ENCODE measurements at places on chromosomes 1 and 21.

GRCh38 chr1:26537951-26538352 is 8.4 kb downstream of the RPS6KA1 start:
- peak; percentile 39 for DNase-seq

DNA sequence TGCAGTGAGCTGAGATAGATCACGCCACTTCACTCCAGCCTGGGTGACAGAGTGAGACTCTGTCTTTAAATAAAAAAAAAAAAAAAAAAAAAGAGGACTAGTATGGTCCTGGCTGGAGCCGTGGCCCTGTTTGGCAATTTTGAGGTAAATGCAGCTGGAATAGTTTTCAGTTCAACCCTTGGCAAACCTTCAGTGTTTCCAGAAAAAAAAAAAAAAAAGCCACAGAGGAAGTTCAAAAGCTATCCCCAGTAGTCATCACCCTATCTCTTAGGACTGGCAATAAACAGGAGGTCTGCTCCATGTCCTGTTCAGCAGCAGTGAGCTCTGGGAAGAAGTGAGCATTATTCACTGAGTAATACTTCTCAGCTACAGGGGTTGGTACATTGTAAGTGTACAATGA is 56.8 kb upstream of the ERRFI1 start:
- no peak for DNase-seq

DNA sequence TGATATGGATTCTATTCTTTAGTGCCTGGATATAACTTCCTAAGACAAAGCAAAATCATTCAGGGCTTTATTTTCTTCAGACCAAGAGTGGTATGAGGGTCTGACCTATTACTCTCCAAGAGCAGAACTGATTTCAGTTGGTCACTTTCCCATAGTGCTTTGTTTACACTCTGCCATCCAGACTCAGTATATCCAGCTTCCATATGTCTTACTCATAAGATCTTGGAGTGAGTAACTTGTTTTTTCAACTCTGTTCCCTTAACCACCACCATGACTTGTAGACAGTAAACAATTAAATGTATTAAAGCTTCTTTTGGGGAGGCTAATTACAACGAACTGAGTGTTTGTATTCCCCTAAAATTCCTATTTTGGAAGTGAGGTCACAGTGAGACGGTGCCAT is 83.4 kb downstream of the USP24 start:
- no peak for DNase-seq

DNA sequence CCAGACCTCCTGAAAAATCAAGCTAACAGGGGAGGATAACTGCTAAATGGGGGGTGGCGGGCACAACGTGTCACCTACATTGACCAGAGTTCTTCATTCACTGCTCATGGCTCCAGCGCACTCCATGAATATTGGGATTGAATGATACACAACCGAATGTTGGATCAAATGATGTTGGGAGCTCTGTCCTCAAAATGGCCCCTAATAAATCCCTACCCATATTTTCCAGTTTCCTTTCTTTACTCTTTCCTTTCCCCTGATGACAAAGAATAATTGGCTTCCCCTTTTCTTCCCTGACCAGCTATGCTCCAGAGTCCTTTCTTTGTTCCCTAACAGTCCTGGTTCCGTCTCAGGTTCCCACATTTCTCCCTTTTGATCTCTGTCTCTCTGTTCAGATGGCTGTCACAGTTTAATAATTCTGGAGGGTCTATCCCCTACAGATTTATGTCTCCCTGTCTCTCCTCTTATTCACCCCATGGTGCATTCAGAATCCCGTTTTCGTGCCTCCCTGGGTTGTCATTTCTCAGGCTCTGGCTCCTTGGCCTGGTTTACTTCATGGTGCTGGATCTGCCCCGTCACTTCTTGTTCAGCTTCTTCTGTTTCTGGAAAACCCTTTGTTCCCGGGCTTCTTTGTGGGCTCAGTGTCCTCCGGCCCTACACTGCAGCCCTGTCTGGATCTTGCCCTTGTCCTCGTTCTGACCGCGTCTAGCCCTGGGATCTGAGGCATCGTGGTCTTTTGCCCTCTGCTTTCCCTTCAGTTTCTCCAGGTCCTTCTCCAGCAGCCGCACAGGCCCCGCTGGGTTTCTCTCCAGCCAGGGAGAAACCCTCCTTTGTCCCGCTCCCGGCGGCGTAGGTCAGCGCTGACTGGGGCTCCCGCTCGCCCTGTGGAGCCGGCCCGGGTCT is 78.3 kb downstream of the NDUFS5 start:
- no peak for DNase-seq

- no peak for DNase-seq
Observed at GRCh38 chr1:60262701-60263100, 189.1 kb upstream of the C1orf87 start.

GRCh38 chr1:29753244-29753643 is 516.9 kb downstream of the PTPRU start:
- DNase-seq, result no peak

DNA sequence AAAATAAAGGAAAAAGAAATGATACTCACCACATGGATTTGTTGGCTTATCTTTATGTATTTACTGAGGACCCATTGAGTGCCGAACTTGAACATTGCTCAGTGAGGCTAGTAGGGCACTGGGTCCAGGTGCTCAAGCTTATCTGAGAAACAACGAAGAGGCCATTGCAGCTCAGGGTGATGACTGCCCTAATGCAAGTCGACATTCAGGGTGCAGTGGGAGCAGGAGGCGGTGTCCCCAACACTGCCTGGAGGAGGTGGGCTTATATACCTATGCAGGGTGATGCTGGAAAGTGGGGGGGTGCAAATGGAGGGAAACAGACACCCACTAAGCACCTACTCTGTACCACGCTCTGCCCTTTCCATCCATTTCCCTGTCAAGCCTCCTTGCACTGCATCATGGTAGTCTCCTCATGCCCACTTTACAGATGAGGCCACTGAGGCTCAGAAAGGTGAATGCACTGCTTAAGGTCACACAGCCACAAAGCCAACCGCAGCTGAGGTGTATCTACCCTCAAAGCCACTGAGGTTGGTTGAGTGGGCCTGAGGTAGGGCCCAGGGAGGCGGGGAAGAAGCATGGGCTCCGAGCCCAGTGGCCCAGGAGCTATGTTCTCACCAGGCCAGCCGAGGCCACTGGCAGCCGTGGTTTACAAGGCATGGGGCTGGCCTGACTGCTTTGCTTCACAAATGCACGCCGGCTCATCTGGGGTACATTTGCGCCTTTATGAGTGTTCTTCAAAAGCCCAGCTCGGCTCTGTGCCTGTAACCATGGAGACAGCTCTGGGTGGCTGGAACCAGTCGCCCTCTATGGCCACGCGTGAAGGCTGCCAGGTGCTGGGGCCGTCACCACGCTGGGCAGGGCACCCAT is 103.8 kb downstream of the EPHB2 start:
- DNase-seq, result no peak

DNA sequence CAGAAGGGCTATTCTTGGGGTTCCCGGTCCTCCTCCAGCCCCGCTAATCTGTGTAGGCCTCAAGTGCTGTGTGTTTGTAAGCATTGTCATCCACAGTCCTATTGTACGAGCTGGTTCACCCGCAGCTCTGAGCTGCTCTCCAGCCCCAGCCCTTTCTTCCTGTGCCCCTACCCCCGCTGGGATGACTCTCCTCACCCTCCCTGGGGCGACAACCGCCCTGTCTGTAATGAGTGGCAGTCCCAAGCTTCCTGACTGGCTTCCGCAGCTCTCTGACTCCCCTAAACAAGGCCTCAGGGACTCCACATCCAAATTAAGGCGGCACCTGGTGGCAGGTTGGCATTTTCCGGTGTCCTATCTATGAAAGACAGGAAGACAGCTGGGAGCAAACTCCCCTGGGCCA is 45.8 kb downstream of the TFF3 start:
- DNase-seq, result no peak

- no peak for DNase-seq
Observed at GRCh38 chr1:107545056-107545577, 404.3 kb downstream of the NTNG1 start.

DNA sequence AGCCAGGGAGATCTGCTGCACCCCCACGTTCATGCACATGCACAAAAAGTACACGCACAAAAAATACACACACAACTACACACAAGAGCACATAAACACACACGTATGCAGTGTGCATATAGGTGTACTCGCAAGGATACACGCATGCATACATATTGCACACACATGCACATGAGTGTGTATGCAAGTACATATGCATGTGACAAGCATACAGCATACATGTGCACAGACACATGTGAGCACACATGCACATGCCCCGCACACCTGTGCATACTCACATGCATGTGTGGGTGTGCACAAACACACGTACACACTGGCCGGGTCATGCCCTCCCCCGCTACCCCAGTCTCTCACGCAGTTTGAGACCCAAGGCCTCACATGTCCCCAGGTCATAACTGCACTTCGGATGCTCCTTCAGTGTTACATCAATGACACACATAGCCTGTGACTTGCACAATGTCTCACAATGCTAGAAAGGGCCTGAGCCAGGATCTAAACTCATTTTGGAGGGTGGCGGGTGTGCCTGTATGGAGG is 52.6 kb downstream of the FOXO6 start:
- no peak for DNase-seq

Data from 8988T (cell line).